ENCODE measurements at places on chromosomes 13 and 19.

DNA sequence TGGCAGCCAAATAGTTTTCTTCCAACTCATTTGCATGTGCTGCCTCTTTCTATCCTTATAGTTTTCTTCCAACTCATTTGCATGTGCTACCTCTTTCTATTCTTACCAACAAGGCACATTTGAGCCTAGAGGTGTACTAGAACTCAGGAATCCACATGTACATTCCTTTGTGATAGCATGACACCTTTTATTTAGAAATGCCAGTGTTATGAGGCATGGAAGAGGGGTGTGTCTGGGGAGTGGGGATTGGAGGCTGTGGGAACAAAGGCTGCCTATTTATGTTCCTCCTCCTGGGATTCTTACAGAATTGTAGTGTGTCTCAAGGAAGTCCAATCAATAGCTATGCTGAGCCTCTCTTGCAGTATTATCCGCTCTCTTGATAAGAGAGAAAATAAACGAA, 966.7 kb downstream of the PCDH17 start:
- no peak for DNase-seq

DNA sequence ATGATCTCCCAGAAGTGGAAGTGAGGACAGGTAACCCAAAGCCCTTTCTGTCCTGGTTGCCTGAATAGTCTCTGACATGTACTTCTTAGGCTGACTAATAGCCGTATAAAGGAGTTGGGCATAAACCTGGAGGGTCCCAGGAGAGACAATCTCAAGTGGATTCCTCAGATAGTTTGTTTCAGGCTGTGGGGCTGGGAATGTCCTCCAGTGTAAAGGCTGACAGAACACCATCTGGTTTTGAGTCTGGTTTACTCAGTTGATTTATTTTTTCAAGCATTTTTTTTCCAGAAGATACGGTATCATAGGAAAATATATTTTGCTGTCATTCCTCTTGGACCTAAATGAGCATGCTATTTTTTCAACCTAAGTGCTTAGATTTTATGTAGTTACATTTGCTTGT, 15.2 kb downstream of the HTR2A start:
- no peak for DNase-seq

GRCh38 chr13:29503041-29503837, 92.2 kb downstream of the SLC7A1 start:
- DNase-seq = no peak

DNA sequence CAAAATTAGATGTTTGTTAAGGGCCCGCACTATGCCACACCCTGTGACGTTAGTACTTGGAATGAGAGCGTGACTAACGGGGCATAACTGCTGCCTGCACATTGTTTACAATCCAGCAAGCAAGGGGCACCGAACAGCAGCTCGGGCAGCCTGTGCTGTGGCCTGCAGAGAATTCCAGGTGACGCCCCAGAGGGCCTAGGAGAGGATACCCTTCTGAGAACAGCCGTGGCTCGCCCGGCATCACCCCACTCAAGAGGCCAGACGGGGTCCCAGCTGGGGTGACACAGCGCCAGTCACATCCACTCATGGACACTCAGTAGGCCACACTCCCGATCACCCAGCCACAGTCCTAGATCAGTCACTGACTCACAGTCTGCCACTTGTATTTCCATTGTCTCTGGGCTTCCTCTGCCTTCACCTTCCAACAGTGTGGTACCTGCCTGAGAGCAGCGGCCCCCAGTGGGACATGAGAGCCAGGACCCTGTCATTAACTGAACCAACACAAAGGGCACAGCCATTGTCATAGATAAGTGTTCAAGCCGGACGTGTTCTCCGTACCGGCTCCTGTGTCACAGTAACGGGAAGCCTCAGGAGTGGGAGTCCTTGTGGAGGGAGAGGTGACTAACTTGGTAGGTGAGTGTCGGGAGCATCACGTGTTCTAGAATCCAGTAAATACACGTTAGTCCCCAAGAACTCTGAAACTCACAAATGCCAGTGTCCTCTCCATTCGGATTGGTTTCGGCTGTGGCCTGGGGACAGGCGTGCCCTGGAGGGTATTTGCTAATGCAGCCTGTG, 7.5 kb downstream of the ZNF331 start:
- no peak for DNase-seq

DNA sequence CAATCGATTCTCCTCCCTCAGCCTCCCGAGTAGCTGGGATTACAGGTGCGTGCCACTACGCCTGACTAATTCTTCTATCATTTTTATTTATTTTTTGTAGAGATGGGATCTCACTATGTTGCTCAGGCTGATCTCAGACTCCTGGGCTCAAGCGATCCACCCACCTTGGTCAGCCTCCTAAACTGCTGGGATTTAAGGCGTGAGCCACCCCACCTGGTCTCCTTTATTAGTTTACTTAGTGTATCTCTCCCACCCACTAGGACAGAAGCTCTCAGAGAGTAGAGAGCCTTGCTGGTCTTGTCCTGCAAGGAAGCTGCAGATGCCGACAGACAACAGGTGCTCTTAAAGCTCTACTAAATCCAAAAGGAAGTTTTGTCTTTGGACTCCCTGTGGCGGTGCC, 2.5 kb upstream of the LRRC8E start:
- DNase-seq = no peak

- DNase-seq = no peak
Observed at GRCh38 chr19:17337675-17338432, 501 bp downstream of the GTPBP3 start.

DNA sequence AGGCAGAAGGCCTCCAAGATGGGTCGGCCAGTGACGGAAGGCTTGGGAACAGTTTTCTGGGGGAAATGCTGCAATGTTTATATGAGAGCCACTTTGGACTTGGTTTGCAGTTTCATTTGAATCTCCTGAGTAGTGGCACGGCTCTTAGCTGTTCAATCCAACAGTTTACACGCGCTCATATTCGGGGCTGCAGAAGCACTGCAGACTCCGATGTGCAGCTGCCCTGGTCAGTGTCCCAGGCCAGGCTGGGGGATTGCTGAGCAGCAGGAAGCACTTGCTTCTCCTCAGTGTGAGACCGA, 31.7 kb downstream of the CEBPG start:
- DNase-seq = no peak

DNA sequence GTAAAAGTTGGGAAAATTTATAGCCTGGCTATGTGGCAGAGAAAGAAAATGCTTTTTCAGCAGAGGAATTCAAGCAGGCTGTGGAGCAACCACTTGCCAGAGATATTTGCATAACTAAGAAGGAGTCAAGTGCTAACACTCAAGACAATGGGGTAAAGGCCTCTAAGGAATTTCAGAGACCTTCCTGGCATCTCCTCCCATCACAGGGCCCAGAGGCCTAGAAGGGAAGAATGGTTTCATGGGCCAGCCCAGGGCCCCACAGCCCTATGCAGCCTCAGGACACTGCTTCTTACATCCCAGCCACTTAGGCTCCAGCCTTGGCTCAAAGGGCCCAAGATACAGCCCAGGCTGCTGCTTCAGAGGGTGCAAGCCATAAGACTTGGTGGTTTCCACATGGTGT, 14.3 kb downstream of the SLC15A1 start:
- DNase-seq = no peak

DNA sequence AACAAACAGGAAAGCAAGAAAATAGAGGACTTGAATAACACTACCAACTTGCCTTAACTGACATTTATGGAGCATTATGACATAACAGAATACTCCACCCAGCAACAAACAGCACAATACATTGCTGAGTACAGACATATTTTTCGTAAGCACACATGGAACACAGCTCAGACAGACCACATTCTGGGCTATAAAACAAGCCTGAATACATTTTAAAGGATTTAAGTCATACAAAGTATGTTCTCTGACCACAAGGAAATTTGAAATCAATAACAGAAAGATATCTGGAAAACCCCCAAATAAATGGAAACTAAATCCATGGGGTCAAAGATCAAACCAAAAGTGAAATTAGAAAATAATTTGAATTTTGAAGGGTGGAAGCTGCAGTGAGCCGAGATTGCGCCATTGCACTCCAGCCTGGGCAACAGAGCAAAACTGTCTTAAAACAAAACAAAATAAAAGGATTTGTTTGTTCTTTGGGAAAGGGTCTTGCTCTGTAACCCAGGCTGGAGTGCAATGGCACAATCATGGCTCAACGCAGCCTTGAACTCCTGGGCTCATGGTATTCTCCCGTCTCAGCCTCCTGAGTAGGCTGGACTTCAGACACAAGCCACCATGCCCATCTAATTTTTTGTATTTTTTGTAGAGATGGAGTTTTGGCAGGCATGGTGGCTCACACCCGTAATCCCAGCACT, 5.6 kb downstream of the ZDHHC20 start:
- no peak for DNase-seq

GRCh38 chr13:28534210-28534609, 39.3 kb upstream of the FLT1 start:
- no peak for DNase-seq

DNA sequence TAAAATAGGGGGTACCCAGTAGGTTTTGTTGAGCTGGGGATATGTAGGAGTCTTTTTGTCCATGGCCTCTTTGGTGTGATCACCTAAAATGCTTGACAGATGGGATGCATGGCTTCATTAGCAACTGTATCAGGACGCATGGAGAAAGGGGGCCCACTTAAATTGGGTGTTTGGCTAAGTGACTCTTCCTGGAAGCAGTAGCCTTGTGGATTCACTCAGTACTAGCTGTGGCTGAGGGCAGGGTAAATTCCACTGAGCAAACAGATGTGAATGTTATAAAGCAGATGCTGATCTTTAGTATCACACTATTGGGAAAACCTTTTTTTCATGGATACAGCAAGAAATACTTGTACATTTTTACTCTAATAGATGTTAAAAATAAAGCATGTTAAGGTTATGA, 140.0 kb downstream of the FGF14 start:
- no peak for DNase-seq

GRCh38 chr13:63737418-63737817, 2321.8 kb upstream of the PCDH20 start:
- no peak for DNase-seq

- DNase-seq = no peak
Observed at GRCh38 chr13:104847922-104848321, 1687.5 kb downstream of the EFNB2 start.

DNA sequence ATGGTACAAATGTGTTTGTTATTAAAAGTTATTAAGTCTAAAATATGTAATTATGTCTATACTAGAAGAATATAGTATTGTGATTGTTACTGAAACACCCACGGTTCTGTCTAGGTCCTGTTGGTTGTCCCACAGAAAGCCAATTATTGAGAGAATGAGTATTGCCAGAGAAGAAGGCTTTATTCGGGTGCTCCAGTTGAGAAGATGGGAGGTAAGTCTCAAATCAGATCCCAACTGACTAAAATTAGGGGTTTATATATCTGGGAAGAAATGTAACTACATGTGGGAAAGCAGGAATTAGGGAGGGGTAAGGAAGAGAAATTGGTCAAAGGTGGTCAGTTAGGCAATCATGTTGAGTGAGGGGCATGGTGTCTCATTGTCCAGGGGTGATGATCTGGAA, 798.4 kb downstream of the PCDH17 start:
- DNase-seq = no peak

DNA sequence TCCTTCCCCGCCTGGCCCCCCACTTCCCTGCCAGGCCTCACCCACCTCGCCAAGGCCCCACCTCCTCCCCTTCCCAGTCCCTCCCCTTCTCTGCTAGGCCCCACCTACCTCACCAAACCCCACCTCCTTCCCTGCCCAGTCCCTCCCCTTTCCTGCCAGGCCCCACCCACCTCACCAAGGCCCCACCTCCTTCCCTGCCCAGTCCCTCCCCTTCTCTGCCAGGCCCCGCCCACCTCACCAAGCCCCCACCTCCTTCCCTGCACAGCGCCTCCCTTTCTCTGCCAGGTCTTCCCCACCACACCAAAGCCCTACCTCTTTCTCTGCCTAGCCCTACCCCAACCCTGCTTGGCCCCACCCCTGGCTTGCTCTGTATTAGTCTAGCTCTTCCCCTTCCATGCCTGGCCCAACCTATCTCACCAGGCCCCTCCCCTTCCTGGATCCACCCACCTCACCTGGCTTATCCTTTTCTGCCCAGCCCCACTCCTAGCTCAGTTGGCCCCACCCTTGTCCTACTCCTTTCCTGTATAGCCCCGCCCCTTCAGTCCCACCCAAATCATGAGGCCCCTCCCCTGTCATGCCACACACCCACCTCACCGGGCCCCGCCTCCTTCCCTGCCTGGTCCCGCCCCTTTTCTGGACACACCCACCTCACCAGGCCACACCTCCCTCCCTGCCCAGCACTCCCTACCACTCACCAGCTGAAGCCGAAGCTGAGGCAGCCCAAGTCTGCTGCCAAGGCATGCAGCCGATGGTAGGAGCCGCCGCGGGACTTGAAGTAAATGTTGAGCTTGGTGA, 16.2 kb downstream of the CERS1 start:
- no peak for DNase-seq

DNA sequence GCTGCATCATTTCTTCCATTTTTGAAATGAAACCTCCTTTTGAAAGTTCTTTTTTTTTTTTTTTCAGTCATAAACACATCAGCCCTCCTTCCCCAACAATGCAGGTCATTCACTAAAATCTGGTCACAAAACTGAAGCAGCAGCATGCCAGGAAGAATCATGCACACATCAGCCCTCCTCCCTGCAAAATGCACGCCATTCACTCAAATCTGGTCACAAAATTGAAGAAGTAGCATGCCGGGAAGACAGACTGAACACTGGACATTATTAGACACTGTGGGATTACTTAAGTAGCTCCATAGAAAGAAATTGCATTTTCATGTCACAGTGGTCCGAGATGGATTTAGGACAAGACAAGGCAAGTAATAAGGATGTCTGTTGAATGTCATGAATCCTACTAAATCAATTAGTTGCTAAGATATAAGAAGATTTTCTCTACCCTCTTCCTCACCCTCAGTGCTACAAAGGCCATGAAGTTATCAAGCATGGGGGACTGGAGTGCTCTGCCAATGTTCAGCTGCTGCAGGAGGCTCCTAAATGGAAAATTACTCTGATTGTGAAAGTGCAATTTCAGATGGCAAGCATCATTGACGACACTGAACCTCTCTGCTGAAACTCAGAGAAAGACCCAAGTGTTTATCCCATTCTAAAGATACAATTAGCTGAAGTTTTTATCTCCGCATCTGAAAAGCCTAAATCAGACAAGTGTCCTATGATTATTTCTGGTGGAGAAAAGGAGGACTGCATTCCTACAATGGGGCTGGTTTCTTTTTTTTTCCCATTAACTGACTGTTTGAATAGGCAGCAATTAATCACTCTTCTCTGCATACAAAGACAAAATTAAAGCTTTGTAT, 913.2 kb downstream of the DIAPH3 start:
- DNase-seq = no peak

GRCh38 chr13:37667702-37668101, 69.1 kb upstream of the POSTN start:
- DNase-seq = no peak

DNA sequence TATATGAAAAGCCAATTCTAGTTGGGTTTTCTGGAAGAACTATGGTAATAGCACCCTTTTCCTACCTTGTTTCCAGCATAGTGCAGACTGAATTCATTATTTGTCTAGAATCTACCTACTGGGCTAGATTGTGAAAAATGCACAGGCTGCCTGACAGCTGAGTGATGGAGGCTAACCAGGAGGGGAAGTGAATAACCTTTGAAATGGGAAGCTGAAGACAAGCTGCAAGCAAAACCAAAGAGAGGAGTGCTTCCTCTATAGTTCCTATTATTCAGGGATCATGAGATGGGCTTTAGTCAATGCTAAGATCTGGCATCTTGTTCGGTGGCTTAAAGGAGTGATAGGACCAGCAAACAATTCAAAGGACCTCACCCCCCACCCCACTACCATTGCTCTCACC, 26.9 kb downstream of the MZT1 start:
- no peak for DNase-seq

Measured in SIG-M5 (cell line).